Esophagus squamous epithelium (tissue), 5 donors: ENCODE measurements at places on chromosomes 1 and 21. TPM values are rescaled to one million over a fixed set of nuclear protein-coding genes. Genes with fewer than 3 reads are reported as not detected.

- no peaks in the 10 kb centered on the region for H3K4me1 ChIP-seq
- no peak for DNase-seq
- H3K36me3 ChIP-seq = no peaks in the 10 kb centered on the region
- no peaks in the 10 kb centered on the region for H3K27me3 ChIP-seq
- H3K4me3 ChIP-seq = no peak overlapping the region
These were observed 23.8 kb upstream of the IL10 start for GRCh38 chr1:206796116-206796515.

- H3K4me1 ChIP-seq = peaks cover 8% of the 10 kb centered on the region
- peak overlapping the region; percentile 97 for H3K27ac ChIP-seq
- no peaks in the 10 kb centered on the region for H3K27me3 ChIP-seq
- DNase-seq = no peak
These were observed 4.0 kb upstream of the ZBTB18 start for GRCh38 chr1:244046907-244047611.

DNA sequence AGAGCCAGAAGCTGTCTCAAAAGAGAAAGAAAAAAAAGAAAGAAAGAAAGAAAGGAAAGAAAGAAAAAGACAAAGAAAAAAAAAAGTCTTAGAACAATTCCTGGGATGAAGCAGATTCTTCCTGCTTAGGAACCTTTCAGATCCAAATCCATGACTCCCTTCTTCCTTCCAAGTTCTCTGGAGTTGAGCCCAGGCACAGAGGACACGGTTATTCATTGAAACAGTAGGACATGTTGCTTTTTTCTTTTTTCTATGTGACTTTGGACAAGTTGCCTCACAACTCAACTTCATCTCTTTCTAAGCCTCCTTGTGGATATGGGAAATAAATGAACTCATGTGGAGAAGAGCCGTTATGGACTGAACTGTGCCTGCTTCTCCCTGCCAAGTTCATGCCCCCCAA is 14.7 kb upstream of the TNFRSF8 start:
- no peaks in the 10 kb centered on the region for H3K27me3 ChIP-seq
- no peak overlapping the region for H3K27ac ChIP-seq
- no peak for DNase-seq
- H3K4me1 ChIP-seq = peaks cover 11% of the 10 kb centered on the region

The DSCAM gene
- total RNA-seq = not detected

The DDR2 gene
- total RNA-seq = 88.1 TPM

The SUSD4 gene
- total RNA-seq = 44.8 TPM

The LCE2A gene
- not detected for total RNA-seq
